SIG-M5 (cell line): ENCODE measurements at places on chromosomes 16 and 17.

GRCh38 chr16:64351121-64351520, 770.7 kb downstream of the CDH11 start:
- no peak for DNase-seq

DNA sequence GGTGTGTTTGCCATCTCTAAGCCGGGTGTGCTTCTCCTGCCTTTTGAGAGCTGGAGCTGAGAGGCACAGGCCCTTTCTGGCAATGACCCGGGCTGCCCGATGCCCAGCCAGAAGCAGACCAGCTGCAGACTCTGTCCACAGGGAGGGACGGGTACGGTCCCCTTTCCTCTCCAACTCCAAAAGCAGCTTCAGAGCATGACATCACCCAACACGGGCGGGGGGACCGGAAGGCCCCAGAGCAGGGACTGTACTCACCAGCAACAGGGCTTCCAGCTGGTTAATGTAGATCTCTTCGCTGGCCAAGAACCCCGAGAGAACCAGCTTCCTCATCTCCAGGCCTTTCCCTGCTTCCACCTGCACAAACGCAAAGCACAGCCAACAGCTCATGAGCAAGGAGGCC, 79.4 kb downstream of the ABR start:
- DNase-seq = no peak

DNA sequence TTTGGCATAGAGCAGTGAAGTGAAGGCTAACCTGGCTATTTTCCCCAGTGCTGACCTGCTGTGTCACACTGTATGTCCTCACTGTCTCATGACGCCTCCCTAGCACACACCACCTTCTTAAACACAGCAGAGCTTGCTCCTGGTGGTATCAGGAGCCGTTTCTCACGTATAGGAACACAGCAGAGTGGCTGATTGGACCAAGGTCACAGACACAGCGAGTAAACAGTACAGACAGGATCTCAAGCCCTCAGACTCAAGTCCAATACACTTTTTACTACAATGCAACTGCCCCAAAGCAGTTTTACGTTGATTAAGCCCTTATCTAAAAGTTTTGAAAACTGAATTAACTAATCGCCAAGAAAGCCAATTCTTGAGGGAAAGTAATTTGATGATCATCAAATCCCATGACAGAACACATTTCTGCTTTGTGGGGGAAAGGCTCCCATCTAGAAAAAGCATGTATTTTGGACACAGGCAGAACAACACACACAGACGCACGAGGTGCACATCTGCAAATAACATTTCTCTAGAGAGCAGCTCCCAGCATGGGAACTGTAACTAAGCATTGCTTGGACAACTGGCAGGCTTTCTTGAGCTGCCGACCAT, 15.2 kb downstream of the ARHGAP17 start:
- DNase-seq = no peak

DNA sequence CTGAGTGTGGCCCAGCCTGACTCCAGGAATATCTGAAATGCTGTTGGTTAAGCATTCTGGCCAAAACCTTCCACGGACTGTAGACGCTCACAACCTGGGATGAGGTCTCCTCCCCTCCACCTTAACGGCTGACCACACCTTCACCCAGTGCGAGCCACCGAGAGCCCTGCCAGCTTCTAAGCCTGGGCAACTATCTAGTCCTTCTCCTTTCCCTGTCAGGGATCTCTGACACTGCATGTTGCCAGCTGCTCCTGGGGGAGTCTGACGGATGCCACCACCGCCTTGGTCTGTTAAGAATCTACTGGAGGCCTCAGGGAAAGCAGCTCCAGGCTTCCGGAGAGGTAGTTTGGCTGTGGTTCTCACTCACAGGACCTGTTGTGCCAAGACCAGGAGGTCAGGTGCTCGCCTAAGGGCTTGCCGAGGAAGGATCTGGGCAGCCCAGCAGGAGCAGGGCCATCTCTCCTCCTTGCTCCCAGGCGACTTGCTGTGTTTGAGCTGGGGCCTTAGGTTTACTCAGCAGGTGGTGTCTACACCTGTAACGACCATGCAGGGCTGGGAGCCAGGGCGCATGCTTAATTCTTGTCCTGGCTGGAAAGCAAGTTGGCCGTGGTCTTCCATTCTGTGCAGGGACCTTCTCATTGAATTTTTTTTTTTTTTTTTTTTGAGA, 111.8 kb downstream of the NTN1 start:
- DNase-seq = no peak

GRCh38 chr17:65278050-65278819, 141.1 kb downstream of the RGS9 start:
- DNase-seq = no peak

DNA sequence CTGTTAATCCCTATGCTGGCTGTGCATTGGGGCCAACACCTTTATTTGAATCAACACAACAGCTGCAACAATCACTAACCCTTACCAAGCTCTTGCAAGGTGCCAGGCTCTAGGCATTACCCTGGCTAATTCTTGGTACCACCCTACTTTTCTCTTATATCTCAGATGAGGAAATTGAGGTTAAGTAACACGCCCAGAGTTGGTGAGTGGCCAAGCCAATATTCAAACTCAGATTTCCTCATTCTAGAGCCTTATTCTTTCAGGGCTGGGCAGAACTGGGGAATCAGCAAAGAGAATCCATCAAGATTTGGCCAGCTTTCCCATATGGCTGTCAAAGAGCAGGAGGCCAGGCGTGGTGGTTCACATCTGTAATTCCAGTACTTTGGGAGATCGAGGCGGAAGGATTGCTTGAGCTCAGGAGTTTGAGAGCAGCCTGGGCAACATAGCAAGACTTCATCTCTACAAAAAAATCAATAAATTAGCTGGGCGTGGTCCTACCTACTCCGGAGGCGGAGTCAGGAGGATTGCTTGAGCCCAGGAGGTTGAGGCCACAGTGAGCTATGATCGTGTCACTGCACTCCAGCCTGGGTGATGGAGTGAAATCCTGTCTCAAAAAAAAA, 23.7 kb downstream of the ARSG start:
- no peak for DNase-seq

DNA sequence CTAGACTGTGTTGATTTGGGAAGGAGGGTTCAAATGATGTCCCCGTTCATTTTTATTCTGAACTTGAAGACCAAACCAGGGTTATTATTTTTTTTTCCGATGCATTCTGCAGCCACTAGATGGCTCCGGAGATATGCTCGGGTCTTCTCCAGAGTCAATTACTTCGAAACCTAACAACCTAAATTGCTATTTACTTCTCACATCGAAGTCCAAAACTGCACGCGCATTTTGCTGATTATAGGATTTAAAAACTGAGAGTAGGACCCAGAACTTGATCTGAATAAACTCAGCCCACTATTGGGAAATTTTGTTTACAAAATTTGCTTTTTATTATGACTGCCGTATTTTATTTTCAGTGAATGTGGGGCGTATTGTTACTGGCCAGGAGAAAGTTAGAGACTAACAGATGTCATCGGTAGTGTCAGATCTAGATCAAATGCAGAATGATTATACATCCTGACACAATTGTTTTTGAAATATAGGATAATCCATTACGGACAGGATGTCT, 263.8 kb downstream of the HS3ST3A1 start:
- no peak for DNase-seq

- DNase-seq = no peak
Measured at GRCh38 chr16:74842413-74842812, 67.8 kb upstream of the FA2H start.

- DNase-seq = no peak
Measured at GRCh38 chr16:83530293-83530692, 277.5 kb upstream of the HSBP1 start.

- no peak for DNase-seq
Measured at GRCh38 chr16:51242296-51242994, 91.4 kb upstream of the SALL1 start.

GRCh38 chr16:20301840-20302239, 25.5 kb downstream of the GP2 start:
- DNase-seq = no peak

DNA sequence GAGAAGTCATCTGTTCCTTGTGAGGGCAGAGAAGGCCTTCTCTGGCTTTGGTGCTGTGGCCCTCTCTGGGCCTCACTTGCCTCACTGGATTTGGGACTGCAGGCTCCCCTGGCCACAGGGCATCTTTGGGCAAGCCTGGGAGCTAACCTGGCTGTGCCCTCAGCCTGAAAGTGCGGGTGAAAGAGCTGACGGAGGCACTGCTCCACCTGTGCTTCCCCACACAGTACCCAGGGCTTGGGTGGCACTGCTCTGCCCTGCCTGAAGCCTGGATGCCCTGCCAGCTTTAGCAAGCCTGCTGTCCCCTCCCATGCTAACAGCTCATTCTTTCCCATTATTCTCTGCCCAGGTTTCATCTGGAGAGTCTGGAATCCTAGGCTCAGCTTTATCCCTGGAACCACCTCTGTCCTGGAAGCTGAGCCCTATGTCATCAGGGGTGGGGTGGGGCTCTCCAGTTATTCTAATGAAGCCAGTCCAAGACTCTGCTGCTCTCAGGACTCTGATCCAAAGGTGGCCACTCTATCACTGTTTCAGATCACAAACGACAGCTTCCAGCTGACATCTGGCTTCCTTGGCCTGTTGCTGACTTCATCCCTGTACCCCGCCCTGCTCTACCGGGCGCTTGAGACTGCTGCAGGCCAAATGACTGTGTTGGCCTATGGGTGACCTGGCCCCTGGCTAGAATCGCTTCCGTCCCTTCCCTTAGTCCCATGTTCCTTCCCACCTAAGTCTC, 29.3 kb downstream of the HIC1 start:
- no peak for DNase-seq

GRCh38 chr16:77556201-77556873, 121.5 kb upstream of the ADAMTS18 start:
- DNase-seq = no peak
